ENCODE measurements at places on chromosomes 2 and 18.

- H3K27me3 ChIP-seq = peaks cover 26% of the 10 kb centered on the region
- no peak overlapping the region for H3K27ac ChIP-seq
- DNase-seq = no peak
- H3K4me3 ChIP-seq = no peak overlapping the region
- no peaks in the 10 kb centered on the region for H3K36me3 ChIP-seq
Observed at GRCh38 chr18:48459016-48459415, 49.8 kb upstream of the ZBTB7C start.

DNA sequence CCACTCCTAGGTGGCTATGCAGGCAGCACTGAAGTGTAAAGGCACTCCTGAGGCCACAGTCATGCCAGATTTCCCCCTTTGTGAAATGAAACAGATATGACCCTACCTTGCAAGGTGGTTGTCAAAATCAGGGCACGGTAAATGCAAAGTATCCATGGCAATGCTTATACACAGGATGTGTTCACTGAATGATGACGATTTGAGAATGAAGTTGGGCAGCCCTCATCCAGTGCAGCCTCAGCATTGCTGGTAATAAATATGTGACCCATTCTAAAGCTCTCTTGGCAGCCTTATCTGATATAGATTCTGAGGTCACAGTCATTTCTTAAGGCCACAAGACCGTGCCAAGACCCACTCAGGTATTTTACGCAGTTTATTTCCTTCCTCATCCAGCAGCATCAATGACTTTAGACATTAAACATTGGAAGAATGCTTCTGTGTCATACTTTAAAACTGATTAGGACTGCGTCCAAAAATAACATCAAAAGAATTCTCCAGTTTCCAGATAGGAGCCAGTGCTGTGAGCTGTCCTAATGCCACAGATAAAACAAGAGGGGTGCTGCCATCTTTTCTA lies 125.5 kb upstream of the SERTAD2 start:
- H3K4me3 ChIP-seq = no peak overlapping the region
- no peaks in the 10 kb centered on the region for H3K36me3 ChIP-seq
- no peak for DNase-seq
- no peak overlapping the region for H3K27ac ChIP-seq
- no peaks in the 10 kb centered on the region for H3K27me3 ChIP-seq

- no peak overlapping the region for H3K4me3 ChIP-seq
- H3K27me3 ChIP-seq = no peaks in the 10 kb centered on the region
Observed at GRCh38 chr2:176445956-176446355, 176.7 kb downstream of the MTX2 start.

- H3K4me3 ChIP-seq = no peak overlapping the region
- H3K4me1 ChIP-seq = no peaks in the 10 kb centered on the region
Observed at GRCh38 chr2:161353543-161353942, 45.3 kb downstream of the PSMD14 start.

- H3K36me3 ChIP-seq = no peaks in the 10 kb centered on the region
- DNase-seq = no peak
- no peak overlapping the region for H3K4me3 ChIP-seq
- no peak overlapping the region for H3K27ac ChIP-seq
- no peaks in the 10 kb centered on the region for H3K27me3 ChIP-seq
- H3K4me1 ChIP-seq = no peaks in the 10 kb centered on the region
Observed at GRCh38 chr2:156356014-156356754, 23.7 kb upstream of the NR4A2 start.

- H3K27me3 ChIP-seq = no peaks in the 10 kb centered on the region
- no peak for DNase-seq
- H3K27ac ChIP-seq = no peak overlapping the region
- no peaks in the 10 kb centered on the region for H3K36me3 ChIP-seq
- no peak overlapping the region for H3K4me3 ChIP-seq
- no peaks in the 10 kb centered on the region for H3K4me1 ChIP-seq
Observed at GRCh38 chr2:192888109-192888508, 693.4 kb upstream of the TMEFF2 start.

DNA sequence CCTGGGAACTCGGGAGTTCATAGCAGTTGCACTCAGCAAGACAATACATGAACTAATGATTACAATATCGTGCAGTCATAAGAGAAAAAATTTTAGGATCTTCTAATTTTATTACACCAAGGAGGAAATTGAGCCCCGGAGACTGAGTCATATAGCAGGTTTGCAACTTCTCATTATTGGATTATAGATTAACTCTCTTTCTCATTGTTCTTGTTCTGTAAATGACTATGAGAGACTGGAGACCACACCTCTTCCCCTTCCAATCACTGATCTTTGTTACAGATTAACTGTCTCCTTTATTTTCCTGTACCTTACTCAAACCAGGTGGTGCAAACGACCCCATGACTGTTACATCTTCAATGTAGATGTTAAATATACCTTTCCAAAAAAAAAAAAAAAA lies 435.8 kb upstream of the DDX18 start:
- no peaks in the 10 kb centered on the region for H3K4me1 ChIP-seq
- DNase-seq = no peak
- H3K27ac ChIP-seq = no peak overlapping the region
- no peaks in the 10 kb centered on the region for H3K27me3 ChIP-seq
- H3K4me3 ChIP-seq = no peak overlapping the region

GRCh38 chr2:186065491-186065890 lies 326.9 kb downstream of the FSIP2 start:
- H3K4me1 ChIP-seq = no peaks in the 10 kb centered on the region
- no peaks in the 10 kb centered on the region for H3K27me3 ChIP-seq
- no peaks in the 10 kb centered on the region for H3K36me3 ChIP-seq

GRCh38 chr2:71510196-71510807 lies 56.9 kb downstream of the DYSF start:
- no peaks in the 10 kb centered on the region for H3K36me3 ChIP-seq
- H3K27ac ChIP-seq = no peak overlapping the region
- H3K27me3 ChIP-seq = no peaks in the 10 kb centered on the region
- H3K4me1 ChIP-seq = no peaks in the 10 kb centered on the region

- no peak overlapping the region for H3K27ac ChIP-seq
- H3K4me3 ChIP-seq = no peak overlapping the region
- no peaks in the 10 kb centered on the region for H3K27me3 ChIP-seq
Observed at GRCh38 chr2:8251291-8251690, 430.6 kb upstream of the ID2 start.

GRCh38 chr2:119455066-119455718 lies 23.5 kb downstream of the TMEM37 start:
- H3K27me3 ChIP-seq = no peaks in the 10 kb centered on the region
- no peak overlapping the region for H3K27ac ChIP-seq
- H3K36me3 ChIP-seq = no peaks in the 10 kb centered on the region
- H3K4me1 ChIP-seq = no peaks in the 10 kb centered on the region
- no peak for DNase-seq

- H3K36me3 ChIP-seq = no peaks in the 10 kb centered on the region
- H3K27me3 ChIP-seq = no peaks in the 10 kb centered on the region
- DNase-seq = no peak
- no peak overlapping the region for H3K4me3 ChIP-seq
- no peaks in the 10 kb centered on the region for H3K4me1 ChIP-seq
Observed at GRCh38 chr2:187459256-187459655, 11.2 kb upstream of the CALCRL start.

GRCh38 chr2:12534646-12535263 lies 182.0 kb upstream of the TRIB2 start:
- H3K27me3 ChIP-seq = no peaks in the 10 kb centered on the region
- no peak overlapping the region for H3K4me3 ChIP-seq
- H3K4me1 ChIP-seq = peaks cover 14% of the 10 kb centered on the region
- DNase-seq = no peak

DNA sequence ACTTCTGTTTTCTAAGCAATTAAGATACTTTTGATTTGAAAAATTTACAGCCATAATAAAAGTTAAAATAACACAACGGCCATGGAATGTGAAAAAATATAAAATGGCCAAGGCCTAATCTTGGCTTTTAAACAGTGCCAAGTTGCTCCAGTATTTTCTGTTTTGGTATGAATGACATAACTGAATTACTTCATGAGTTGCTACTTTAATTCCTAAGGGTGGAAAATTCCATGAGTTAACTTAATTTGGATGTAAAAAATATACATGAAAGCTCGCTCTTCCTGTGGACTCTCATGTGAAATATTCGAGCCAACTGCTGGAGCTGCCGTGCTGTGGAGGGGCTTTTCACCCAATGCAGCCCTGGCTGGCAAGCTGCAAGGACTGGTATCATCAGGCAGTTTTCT lies 286.0 kb upstream of the CCDC68 start:
- H3K36me3 ChIP-seq = no peaks in the 10 kb centered on the region
- no peaks in the 10 kb centered on the region for H3K27me3 ChIP-seq
- no peak for DNase-seq
- no peak overlapping the region for H3K27ac ChIP-seq
- no peaks in the 10 kb centered on the region for H3K4me1 ChIP-seq

GRCh38 chr2:59176737-59177136 lies 935.6 kb upstream of the FANCL start:
- H3K27me3 ChIP-seq = no peaks in the 10 kb centered on the region
- no peaks in the 10 kb centered on the region for H3K36me3 ChIP-seq
- H3K4me3 ChIP-seq = no peak overlapping the region
- DNase-seq = no peak

- H3K4me3 ChIP-seq = no peak overlapping the region
- DNase-seq = no peak
- H3K27me3 ChIP-seq = no peaks in the 10 kb centered on the region
Observed at GRCh38 chr18:79771446-79772107, 26.2 kb upstream of the KCNG2 start.

GRCh38 chr18:5431836-5432575 lies 111.8 kb downstream of the EPB41L3 start:
- H3K27ac ChIP-seq = no peak overlapping the region
- H3K36me3 ChIP-seq = no peaks in the 10 kb centered on the region
- no peak for DNase-seq
- no peaks in the 10 kb centered on the region for H3K4me1 ChIP-seq
- no peaks in the 10 kb centered on the region for H3K27me3 ChIP-seq

DNA sequence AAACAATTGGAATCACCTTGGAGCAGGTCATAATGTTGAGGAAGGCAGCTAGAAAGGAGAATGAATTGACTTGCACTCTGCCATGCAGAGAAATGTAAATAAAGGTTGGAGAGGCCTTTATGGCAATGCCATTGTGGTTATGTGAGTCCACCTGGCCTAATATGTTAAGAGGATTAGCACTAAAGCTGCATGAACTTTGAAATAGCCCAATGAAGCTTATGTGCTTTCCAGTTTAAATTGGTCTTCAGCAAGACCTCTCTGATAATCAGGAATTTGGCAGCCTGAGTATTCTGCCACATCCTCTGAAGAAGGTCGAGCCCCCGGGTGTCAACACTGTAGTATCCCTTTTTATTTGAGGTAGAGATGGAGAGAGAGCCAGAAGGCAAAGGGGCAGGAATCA lies 464.9 kb downstream of the CDH2 start:
- no peak for DNase-seq
- no peak overlapping the region for H3K4me3 ChIP-seq
- H3K27ac ChIP-seq = no peak overlapping the region
- H3K27me3 ChIP-seq = no peaks in the 10 kb centered on the region

DNA sequence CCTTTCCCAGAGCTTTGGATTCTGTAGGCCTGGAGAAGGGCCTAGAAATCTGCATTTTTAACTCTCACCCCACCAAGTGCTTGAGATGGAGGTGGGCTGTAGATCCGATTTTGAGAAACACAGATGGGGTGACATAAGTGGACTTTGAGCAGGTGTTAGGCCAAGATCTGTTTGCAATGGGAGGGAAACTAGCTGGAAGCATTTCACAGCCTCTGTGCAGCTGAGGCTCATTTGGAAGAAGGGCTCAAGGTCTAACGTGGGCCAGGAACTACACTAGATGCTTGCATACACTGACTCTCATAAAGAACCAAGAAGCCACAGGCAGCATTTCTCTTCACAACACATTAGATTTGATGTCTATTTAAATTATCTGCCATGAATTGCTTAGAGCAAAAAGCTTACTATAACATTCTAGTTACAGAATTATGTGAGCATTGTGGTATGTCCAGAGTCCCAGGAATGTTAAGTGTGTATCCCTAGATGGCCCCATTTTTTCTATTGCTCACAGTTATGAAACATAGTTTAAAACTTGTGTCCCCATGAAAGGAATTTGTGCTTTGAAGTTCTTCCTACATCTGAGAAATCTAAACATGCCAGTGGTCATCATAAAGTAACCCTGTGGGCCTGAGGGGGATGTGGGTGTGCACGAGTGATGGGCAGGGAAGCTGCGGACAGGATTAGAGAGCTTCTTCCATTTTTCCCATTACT lies 77.2 kb downstream of the CD28 start:
- H3K4me1 ChIP-seq = peaks cover 26% of the 10 kb centered on the region
- DNase-seq = no peak
- no peak overlapping the region for H3K27ac ChIP-seq
- H3K4me3 ChIP-seq = no peak overlapping the region
- H3K27me3 ChIP-seq = no peaks in the 10 kb centered on the region
- H3K36me3 ChIP-seq = no peaks in the 10 kb centered on the region

DNA sequence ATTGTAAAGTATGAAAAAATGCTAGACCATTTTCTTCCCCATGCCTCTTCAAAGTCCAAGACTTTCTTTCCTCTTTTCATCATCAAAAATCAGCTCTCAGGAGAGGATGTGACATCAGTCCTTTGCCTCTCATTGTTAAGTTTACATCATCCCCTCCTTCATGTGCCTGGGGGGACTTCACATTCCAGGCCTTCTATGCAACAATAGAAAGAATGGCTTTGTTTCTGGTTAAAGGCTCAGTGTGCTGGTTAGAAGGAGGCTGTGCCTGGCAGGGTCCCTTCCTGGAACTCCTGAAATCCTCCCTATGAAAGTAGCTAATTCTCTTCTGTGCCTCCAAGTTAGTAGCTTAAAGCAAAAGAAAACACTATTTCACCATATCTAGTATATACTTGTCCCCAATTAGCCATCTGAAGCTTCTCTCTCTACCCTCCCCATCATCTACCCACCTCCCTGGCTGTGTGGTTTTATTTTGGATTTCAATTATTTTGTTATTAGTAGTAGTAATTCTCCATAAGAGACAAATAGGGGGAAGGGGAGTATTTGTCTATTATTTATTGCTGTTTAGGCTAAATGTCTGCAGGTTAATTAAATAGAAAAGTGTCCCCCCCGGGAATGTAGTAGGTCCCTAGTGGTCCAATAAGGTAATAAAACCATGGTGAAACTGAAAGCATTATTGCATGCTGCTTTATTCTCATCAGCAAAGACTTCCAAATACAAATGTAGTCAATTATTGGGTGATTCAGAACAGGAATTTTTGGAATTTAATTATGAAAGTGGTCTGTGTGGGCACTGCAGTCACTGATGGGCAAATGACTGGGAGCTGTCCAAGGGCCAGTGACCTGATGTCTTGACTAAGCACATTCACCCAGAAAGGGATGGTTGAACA lies 69.0 kb downstream of the CPO start:
- H3K4me3 ChIP-seq = no peak overlapping the region
- no peak for DNase-seq
- no peaks in the 10 kb centered on the region for H3K4me1 ChIP-seq
- H3K27ac ChIP-seq = no peak overlapping the region

GRCh38 chr2:38610851-38611801 lies 8.4 kb upstream of the HNRNPLL start:
- no peak for DNase-seq
- H3K27ac ChIP-seq = no peak overlapping the region
- no peak overlapping the region for H3K4me3 ChIP-seq
- H3K36me3 ChIP-seq = no peaks in the 10 kb centered on the region
- H3K4me1 ChIP-seq = peaks cover 5% of the 10 kb centered on the region
